IMR-90 (cell line): ENCODE measurements at places on chromosomes 4 and X. TPM values are rescaled to one million over a fixed set of nuclear protein-coding genes. Genes with fewer than 3 reads are reported as not detected.

- peaks cover 4% of the 10 kb centered on the region for H3K4me1 ChIP-seq
- H3K27ac ChIP-seq, result peak overlapping the region; percentile 96
- DNase-seq, result peak; percentile 94
- no peaks in the 10 kb centered on the region for H3K27me3 ChIP-seq
- no peak overlapping the region for H3K4me3 ChIP-seq
Observed at GRCh38 chr4:88533937-88534750, 10.6 kb upstream of the PYURF start.

DNA sequence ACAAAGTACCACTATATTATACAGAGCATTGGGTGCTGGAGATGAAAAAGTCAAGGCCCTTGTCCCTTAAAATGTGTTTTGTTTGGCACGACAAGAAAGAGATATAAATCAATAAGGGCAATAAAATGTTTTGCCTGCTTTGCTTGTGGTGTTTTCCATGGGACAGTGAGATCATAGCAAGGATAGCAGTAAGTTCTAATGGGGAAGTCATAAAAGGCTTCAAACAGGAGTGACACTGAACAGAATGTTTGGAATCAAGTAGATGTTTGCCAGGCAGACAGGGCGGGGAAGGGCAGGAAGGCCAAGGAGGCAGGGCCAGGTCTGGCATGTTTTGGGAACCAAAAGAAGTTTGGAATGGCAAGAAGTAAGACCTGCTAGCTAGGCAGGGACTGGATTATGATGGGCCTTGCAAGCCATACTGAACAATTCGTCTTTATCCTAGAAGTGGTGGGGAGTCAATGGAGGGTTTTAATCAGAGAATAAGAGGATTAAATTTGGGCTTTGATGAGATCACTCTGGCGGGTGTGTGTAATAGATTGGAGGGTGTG, 16.4 kb downstream of the FGF2 start:
- no peak overlapping the region for H3K4me3 ChIP-seq
- H3K27me3 ChIP-seq, result no peaks in the 10 kb centered on the region
- no peak for DNase-seq
- H3K27ac ChIP-seq, result no peak overlapping the region
- peaks cover 15% of the 10 kb centered on the region for H3K36me3 ChIP-seq
- H3K4me1 ChIP-seq, result peaks cover 7% of the 10 kb centered on the region; the same call in 1 of the 2 replicates

- no peak overlapping the region for H3K4me3 ChIP-seq
- H3K27me3 ChIP-seq, result no peaks in the 10 kb centered on the region
Observed at GRCh38 chr4:98939892-98940298, 11.0 kb upstream of the EIF4E start.

DNA sequence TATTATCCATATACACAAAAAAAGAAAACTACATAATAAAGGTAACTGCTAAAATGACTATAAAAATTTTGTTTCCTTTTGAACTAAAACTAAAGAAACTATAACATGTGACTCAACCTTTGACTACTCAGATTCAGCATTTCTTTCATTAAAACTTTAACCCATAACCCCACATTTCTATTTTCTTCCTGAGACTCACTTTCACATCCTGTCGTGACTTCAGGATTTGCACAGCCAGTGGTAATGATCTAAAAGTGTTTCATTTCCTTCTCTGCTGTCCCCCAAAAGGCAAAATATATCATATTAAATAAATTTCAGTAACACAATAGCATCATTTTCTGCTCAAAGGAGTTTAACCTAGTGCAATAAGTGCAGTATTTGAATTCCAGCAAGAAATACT, 1022.4 kb upstream of the DIAPH2 start:
- no peak overlapping the region for H3K27ac ChIP-seq
- H3K4me3 ChIP-seq, result no peak overlapping the region
- no peaks in the 10 kb centered on the region for H3K27me3 ChIP-seq
- H3K36me3 ChIP-seq, result no peaks in the 10 kb centered on the region
- no peak for DNase-seq

TCEAL7 gene
- total RNA-seq, result 6.5 and 16.1 TPM in 2 replicates

PLAC8 gene
- not detected in 2 replicates for total RNA-seq

- no peak for DNase-seq
- peaks cover 6% of the 10 kb centered on the region for H3K27me3 ChIP-seq
- no peak overlapping the region for H3K4me3 ChIP-seq
- peaks cover 2% of the 10 kb centered on the region for H3K4me1 ChIP-seq
Observed at GRCh38 chrX:17082831-17083230, 136.4 kb downstream of the REPS2 start.

PARM1 gene
- under 0.01 and 0.18 TPM in 2 replicates for total RNA-seq

PAGE1 gene
- not detected in 2 replicates for total RNA-seq

- no peak overlapping the region for H3K4me3 ChIP-seq
- no peaks in the 10 kb centered on the region for H3K36me3 ChIP-seq
- H3K27me3 ChIP-seq, result no peaks in the 10 kb centered on the region
Observed at GRCh38 chr4:150012851-150013360, 65.3 kb upstream of the DCLK2 start.
